Activated CD8-positive, alpha-beta memory T cell treated with anti-CD3 and anti-CD28 coated beads, Interleukin-2, amount 10 ng/mL, durations not matched to agents 7 days and 5 days (primary cell): ENCODE measurements at places on chromosomes 5 and 9. TPM values are rescaled to one million over a fixed set of nuclear protein-coding genes. Genes with fewer than 3 reads are reported as not detected.
A peak's percentile ranks its signal among the peaks of the same experiment; 100 is the strongest.

NR5A1 gene
- not detected for total RNA-seq

SCGB3A2 gene
- not detected for total RNA-seq

ARSK gene
- total RNA-seq, result 4.3 TPM

TSSK1B gene
- total RNA-seq, result not detected

GABRA6 gene
- total RNA-seq, result not detected

UGT3A2 gene
- total RNA-seq, result 0.79 TPM

ADRA1B gene
- not detected for total RNA-seq

PLAC8L1 gene
- total RNA-seq, result 0.87 TPM

TAS2R1 gene
- not detected for total RNA-seq

GRCh38 chr9:6827439-6828145 lies 69.8 kb downstream of the KDM4C start:
- no peaks in the 10 kb centered on the region for H3K27me3 ChIP-seq
- DNase-seq, result peak; percentile 56

DNA sequence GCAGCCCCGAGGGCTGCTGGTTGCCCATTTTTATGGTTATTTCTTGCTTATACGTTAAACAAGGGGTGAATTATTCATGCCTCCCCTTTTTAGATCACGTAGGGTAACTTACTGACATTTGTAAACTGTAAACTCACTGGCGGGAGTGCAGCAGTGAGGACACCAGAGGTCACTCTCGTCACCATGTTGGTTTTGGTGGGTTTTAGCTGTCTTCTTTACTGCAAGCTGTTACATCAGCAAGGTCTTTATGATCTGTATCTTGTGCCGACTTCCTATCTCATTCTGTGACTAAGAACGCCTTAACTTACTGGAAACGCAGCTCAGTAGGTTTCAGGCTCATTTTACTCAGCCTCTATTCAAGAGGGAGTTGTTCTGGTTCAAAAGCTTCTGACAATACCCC lies 155.0 kb upstream of the PRDM9 start:
- DNase-seq, result no peak
- no peak overlapping the region for H3K27ac ChIP-seq
- H3K4me3 ChIP-seq, result no peak overlapping the region
- no peaks in the 10 kb centered on the region for H3K36me3 ChIP-seq
- no peaks in the 10 kb centered on the region for H3K27me3 ChIP-seq

DNA sequence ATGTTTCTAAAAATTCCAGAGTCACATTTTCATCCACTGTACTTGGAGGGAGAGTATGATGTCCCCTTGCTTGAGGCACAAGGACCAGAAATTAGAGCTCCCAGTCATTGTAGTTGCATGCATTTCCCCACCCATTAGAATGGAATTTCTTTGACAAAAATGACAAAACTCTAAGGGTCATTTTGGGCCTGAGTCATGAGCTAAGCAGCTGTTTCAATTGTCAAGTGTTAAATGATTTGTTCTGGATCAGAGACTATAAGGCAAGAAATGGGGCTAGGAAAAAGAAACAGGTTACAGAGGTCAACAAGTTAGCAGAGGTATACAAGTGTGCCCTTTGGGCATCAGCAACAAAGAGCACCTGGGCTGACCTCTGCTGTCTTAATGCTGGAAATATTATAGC lies 131.2 kb upstream of the IQGAP2 start:
- peaks cover 42% of the 10 kb centered on the region for H3K4me1 ChIP-seq
- DNase-seq, result no peak
- H3K27ac ChIP-seq, result no peak overlapping the region

DNA sequence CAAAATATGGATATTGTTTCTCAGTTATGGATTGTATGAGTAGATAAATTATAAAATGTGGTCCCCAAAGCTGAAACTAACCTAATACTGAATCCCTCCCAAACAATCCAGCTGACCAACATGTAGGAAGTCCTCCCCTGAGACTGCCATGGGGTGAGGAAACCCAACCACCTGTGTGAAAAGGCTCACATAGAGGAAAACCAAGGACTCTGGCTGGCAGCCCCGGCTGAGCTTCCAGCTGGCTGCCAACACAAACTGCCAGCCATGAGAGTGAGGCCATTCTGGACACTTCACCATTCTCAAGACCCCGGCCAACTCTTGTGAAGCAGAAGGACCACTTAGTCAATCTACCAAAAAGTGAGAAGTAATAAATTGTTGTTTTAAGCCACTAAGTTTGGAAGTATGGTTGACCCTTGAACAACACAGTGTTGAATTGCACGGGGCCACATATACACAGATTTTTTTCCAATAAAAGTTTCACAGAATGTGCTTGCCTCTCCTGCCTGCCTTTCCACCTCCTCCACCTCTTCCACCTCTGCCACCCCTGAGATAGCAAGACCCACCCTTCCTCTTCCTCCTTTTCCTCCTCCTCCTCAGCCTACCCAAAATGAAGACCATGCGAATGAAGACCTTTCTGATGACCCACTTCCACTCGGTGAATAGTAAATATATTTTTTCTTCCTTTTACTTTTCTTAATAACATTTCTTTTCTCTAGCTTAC lies 15.3 kb upstream of the NRG2 start:
- no peaks in the 10 kb centered on the region for H3K36me3 ChIP-seq
- H3K27me3 ChIP-seq, result peaks cover 15% of the 10 kb centered on the region

- H3K4me1 ChIP-seq, result no peaks in the 10 kb centered on the region
- no peak overlapping the region for H3K27ac ChIP-seq
- no peaks in the 10 kb centered on the region for H3K36me3 ChIP-seq
- H3K27me3 ChIP-seq, result no peaks in the 10 kb centered on the region
Observed at GRCh38 chr5:116442931-116443551, 131.6 kb downstream of the SEMA6A start.

DNA sequence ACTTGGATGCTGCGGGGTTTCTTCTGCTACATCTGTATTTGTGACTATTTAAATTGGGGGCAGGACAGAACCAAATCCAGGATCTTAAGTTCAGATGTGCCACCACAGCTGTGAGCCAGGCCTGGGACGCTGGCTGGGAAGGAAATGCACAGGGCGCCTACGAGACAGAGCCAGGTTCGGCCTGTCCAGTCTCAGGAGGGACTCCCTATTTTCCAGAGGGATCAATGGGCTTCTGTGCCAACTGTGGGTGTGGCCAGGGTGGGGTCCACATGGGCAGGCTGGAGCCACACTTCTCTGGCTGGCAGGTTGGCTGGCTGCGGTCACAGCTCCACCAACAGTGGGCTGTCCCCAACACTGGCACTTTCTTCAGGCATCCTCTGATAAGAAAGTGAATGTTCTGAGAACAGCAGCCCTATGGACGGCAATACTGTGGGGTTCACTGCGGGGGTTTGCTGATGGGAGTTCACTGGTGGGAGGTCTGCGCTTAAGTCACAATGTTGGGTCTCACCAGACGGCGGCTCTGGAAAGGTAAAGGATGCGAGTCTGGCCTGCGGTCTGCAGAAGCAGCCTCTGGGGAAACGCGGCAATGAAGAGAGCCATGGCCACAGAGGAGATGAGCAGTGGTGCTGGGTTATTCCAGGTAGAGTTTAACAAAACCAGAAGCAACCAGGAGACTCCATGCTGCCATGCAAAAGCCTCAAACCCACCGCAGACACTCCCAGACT lies 78.1 kb downstream of the DAP start:
- H3K36me3 ChIP-seq, result peaks cover 13% of the 10 kb centered on the region
- H3K4me3 ChIP-seq, result no peak overlapping the region
- no peak for DNase-seq

DNA sequence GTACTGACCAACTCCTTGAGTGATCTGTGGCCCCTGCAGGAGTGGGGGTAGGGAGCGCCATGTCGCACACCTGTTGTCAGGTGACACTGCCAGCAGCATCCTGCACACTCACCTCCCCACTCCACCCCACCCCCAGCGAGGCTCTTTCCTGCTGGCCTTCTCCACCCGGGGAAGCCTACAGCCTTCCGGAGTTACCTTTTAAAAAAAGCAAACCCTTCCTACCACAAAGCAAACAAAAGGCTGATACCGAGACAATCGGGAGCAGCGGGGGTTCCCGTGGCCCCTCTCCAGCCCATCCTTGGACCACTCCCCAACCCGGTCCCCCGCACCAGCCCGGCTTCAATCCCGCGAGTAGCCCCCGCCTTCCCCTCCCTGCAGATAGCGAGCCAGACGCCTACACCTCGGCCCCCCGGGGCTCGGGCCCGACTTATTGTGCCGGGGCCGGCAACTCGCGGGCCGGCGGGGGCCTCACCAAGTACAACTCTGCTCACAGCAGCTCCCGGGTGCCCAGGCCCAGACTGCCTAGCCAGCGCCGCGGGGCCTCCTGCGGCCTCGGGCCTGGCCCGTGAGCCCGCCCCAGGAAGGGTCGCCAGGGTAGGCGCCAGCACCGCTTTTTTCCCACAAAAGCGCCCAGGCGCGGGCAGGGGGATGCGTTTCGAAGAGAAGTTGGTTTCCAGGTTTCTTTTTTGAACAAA lies 724 bp downstream of the MACROH2A1 start:
- peaks cover 55% of the 10 kb centered on the region for H3K4me1 ChIP-seq
- peaks cover 8% of the 10 kb centered on the region for H3K36me3 ChIP-seq
- H3K27me3 ChIP-seq, result peaks cover 10% of the 10 kb centered on the region
- H3K4me3 ChIP-seq, result peak overlapping the region; percentile 85

DNA sequence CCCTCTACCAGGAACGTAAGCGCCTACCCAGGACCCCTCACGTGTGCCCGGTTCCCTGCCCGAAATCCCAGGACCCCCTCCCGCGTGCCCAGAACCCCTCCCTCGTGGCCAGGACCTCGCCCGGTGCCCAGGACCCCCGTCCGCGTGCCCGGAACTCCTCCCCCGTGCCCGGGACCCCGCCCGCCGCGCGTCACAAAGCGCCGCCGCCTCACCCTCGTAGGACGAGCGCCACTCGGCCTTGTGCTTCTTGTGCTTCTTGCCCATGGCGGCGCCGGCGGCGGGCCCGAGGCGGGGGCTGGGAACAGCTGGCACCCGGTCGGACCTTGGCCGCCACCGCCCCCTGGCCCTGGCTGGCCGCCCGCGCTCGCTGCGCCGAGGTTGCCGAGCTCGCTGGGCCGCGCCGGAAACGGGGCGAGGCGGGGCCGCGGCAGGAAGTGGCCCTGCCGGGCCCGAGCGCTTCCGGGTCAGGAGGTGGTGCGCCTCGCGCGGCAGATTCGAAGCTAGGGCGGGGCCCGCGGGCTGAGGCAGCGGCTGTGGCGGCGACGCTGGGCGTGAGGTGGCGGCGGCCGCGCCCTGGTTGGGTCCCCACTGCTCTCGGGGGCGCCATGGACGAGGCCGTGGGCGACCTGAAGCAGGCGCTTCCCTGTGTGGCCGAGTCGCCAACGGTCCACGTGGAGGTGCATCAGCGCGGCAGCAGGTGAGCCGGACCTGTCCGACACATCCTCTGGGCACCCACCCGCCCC lies at the start of the genes BRD9 and TRIP13:
TSS of gene BRD9 (minus strand) at position 408 of the 743 bp plus-strand sequence. CDS start at position 264, 144 bp downstream.
TSS of gene TRIP13 (plus strand) at position 491 of the 743 bp plus-strand sequence. CDS start at position 606, 115 bp downstream.
- H3K4me3 ChIP-seq, result peak within 1 kb of the TSS; percentile 87
- peaks cover 46% of the 10 kb centered on the region for H3K36me3 ChIP-seq
- H3K4me1 ChIP-seq, result peaks cover 36% of the 10 kb centered on the region
- no peaks in the 10 kb centered on the region for H3K27me3 ChIP-seq

- peaks cover 36% of the 10 kb centered on the region for H3K36me3 ChIP-seq
- no peak for DNase-seq
- H3K4me3 ChIP-seq, result no peak overlapping the region
- peaks cover 45% of the 10 kb centered on the region for H3K4me1 ChIP-seq
- H3K27ac ChIP-seq, result no peak overlapping the region
Observed at GRCh38 chr5:10376544-10376943, 23.0 kb downstream of the MARCHF6 start.

GRCh38 chr9:77649109-77649812 lies 1.1 kb upstream of the GNA14 start:
- H3K36me3 ChIP-seq, result no peaks in the 10 kb centered on the region
- H3K4me3 ChIP-seq, result no peak overlapping the region
- H3K27ac ChIP-seq, result no peak overlapping the region
- peaks cover 7% of the 10 kb centered on the region for H3K4me1 ChIP-seq

- H3K36me3 ChIP-seq, result no peaks in the 10 kb centered on the region
- H3K4me3 ChIP-seq, result no peak overlapping the region
- no peaks in the 10 kb centered on the region for H3K4me1 ChIP-seq
- DNase-seq, result no peak
- no peak overlapping the region for H3K27ac ChIP-seq
Observed at GRCh38 chr5:34474573-34475021, 181.5 kb upstream of the RAI14 start.
